ENCODE measurements at places on chromosomes 2 and 18. TPM values are rescaled to one million over a fixed set of nuclear protein-coding genes. Genes with fewer than 3 reads are reported as not detected.

Gene BOK
- 2.5 TPM for total RNA-seq

Gene TMEM37
- 13.4 TPM for total RNA-seq

Gene MEP1B
- total RNA-seq, result 0.17 TPM

Gene TWIST2
- 0.67 TPM for total RNA-seq

Gene TXNDC2
- not detected for total RNA-seq

Gene LINC00305
- total RNA-seq, result not detected

Gene INPP5D
- 4.9 TPM for total RNA-seq

Gene SOX11
- 0.86 TPM for total RNA-seq

Gene KLHL29
- total RNA-seq, result 1.4 TPM

Gene LRRTM4
- total RNA-seq, result not detected

Gene MROH2A
- not detected for total RNA-seq
